ENCODE measurements at places on chromosomes 16 and 17.
A peak's percentile ranks its signal among the peaks of the same experiment; 100 is the strongest.

DNA sequence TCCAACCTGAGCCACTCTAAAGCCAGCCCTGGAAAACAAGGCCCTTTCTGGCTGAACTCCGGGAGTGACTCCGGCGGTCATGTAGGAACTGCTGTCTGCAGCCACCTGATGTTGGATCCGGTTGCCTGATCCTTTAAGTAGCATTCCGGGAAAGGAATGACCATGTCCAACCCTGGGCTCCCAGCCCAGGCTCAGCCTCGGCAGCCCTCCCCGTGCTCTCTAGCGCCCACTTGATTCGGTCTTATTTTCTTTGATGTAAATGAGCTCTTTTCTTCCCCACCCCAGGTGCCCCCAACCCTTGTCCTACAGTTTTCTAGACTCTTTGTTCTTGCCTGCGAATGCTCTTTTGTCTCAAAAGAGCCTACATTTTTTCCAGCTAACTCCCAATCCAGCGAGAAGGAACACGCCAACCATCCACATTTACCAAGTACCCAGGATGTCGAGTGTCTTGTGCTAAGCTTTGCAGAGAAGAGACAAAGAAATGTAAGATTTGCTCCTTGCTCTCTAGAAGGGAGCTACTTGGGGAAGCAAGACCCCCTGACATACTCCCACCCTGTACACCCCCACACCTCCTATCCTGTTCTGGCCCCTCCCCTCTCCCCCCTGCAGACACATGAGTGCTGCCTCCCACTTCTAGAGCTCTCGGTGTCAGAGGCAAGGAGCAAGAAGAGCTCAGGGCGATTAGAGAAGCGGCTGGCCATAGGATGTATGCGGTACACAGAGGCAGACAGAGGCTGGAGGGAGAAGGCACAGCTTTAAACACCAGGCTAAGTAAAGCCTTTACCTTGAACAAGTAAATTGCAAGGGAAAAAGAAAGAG lies 53.8 kb downstream of the COG7 start:
- no peak for DNase-seq

DNA sequence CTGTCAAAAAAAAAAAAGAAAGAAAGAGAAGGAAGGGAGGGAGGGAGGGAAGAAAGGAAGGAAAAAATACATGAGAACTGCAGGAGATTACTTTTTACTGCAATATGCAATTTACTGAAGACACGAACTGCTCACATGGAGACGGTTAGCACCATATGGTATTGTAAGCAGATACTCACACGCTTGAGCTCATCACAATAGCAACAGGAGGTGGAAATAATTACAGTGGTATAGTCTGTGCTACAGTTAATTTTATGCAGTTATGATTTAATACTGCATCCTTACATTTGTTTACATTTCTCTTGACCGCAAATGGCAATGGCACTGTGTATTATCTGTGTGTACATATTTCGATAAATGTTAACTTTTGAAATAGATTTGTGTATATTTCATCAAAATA lies 21.4 kb upstream of the SLC46A1 start:
- no peak for DNase-seq

GRCh38 chr16:49617016-49617629 lies 238.8 kb downstream of the ZNF423 start:
- DNase-seq, result no peak

GRCh38 chr17:55454906-55455474 lies 33.4 kb upstream of the MMD start:
- DNase-seq, result no peak

- no peak for DNase-seq
Measured at GRCh38 chr16:57299009-57299718, 14.7 kb upstream of the PLLP start.

DNA sequence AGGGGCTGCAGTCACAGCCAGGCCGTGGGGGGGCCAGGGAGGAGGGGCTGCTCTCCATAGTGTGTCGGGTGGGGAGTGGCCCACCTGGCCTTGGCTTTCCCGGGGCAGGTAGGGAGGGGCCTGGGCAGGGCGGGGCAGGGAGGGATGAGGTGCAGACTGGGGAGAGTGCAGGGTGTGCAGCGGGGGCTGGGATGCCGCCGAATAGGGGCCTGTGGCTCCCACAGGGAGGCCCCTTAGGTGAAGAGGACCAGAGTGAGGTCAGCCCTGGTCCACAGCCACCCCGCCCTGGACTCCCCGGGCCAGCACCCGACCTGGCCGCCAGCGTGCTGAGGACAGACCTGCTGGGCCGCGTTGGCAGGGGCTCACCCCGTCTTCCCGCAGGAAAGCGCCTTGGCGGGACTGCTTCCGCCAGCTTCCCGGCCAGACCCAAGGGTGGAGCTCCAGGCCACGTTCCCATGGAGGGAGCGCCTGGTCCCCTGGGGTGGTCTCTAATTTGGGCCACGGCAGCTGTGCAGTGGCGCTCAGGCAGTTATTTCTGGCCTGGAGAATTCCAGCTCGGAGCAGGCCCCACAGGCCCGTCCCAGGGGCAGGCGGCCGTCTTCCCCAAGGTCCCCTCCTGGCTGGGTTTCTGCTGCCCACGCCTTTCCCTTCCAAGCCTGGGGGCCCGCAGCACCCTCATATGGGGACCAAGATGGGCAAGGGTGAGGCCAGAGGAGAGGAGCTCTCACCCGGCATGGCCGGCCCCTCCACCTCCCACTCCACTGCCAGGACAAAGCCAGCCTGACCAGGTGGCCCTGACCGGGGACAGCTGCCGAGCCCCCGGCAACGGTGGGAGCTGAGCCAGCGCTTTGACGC lies 27.9 kb downstream of the CACNA1H start:
- DNase-seq, result no peak

GRCh38 chr16:87554754-87555427 lies 47.4 kb upstream of the JPH3 start:
- no peak for DNase-seq

DNA sequence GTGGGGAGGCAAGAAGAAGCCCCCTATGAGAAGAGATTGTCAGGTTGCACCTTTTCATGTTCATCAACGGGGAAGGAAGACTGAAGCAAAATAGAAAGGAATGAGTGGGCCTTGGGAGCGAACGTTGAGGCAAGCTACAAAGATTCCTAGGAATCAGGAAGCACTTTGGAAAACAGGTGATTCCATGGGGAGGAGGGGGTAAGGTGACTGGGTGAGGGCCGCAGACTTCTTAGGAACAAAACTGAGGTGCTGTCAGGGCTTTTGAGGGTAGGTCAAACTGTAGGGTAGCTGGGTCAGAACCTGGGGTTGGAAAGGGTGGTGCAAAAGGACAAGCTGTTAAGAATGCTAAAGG lies 528 bp downstream of the ITFG1 start:
- DNase-seq, result no peak

DNA sequence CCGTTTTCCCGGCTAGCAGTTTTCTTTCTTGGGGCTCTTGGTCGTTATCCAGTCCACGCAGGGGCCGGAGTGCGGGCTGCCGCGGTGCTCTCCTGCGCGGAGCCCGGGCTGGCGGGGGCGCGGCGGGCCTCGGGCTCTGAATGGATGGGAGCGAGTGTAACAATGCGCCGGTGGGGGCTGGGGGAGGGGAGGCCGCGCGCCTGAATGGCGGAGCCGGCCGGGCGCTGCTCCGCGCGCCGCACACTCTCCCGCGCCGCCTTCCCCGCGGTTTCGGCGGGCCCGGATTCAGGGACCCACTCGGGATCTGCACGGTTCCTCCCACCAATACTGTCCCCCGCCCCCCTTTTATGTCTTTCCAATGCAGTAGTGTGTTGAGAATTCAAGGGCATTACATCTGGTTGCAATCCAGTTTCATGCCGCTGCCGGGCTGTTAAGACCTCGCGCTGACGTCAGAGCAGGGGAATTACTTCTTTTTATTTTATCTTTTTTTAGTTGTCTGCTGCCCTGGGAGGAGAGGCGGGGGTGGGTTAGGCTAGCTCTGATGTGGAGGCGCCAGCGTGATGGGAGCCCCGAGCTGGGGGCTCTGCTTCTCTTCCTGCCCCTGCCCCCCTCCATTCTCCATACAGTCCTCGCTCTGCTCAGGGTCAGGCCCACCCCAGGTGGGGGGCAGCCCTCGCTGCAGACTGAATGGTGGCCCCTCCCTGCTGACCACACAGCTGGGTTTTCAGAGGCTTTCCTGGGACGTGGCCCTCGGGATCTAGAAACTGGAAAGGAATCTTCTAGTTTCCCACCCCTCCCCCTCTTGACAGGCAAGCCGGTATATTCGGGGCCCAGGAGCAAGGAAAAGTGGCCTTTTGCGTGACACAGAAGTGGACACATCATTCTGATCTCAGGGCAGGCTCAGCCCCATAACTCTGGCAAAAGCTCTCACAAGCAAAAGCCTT lies 1.8 kb downstream of the RAI1 start:
- DNase-seq, result peak; percentile 45

DNA sequence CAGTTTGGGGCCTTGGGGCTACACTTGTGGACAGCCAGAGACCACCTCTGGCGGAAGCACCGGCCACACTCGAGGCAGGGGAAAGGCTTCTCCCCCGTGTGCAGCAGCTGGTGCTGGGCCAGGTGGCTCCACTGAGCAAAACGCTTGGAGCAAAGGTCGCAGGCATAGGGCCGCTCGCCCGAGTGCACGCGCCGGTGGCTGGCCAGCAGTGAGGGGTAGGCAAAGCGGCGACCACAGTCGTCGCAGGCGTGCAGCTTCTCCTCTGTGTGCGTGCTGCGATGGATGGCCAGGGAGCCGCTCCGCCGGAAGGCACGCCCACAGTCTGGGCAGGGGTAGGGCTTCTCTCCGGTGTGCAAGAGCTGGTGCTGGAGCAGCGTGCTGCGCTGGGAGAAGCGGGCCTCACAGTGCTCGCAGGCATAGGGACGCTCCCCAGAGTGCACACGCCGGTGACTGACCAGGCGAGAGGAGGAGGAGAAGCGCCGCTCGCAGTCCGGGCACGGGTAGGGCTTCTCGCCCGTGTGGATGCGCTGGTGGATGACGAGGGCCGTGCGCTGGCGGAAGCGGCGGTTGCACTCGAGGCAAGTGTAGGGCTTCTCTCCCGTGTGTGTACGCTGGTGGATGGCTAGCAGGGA lies 5.8 kb downstream of the ZNF689 start:
- DNase-seq, result no peak

- no peak for DNase-seq
Measured at GRCh38 chr16:52843381-52843780, 209.3 kb downstream of the CHD9NB start.

- DNase-seq, result no peak
Measured at GRCh38 chr17:80846932-80847331, 144.7 kb upstream of the CHMP6 start.

GRCh38 chr16:54194334-54194743 lies 92.2 kb downstream of the IRX3 start:
- DNase-seq, result peak; percentile 8

DNA sequence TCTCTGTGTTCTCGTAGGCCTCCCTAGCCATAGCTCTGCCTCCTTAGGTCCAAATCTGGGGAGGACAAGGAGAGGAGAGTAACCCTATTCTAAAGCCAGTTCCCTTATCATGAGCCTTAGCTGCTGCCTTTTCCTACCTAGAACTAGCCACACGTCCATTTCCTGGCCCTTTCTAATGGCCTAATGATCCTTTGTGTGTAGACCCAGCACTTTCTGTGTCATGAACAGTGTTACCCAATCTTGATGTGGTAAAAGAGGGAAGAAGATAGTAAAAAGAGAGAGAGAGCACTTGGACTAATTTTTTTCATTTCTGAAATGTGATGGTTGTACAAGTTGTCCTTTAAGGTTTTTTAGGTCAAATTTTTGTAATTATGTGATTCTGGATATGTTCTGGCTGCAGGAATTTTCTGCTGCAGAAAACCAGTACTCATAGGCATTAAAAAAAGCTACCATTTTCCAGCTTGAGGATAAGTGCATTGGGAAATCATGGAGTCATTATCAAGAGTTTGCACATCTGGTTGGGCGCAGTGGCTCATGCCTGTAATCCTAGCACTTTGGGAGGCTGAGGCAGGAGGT lies 18.2 kb downstream of the CASC3 start:
- DNase-seq, result no peak

- DNase-seq, result no peak
Measured at GRCh38 chr17:48637323-48638260, 11.4 kb upstream of the HOXB9 start.

- DNase-seq, result no peak
Measured at GRCh38 chr16:1288813-1289476, 20.5 kb upstream of the UBE2I start.

GRCh38 chr16:82832821-82833220 lies 206.1 kb downstream of the CDH13 start:
- no peak for DNase-seq

GRCh38 chr16:6970171-6970857 lies 362.3 kb upstream of the RBFOX1 start:
- DNase-seq, result no peak
